ENCODE measurements at places on chromosomes 2 and 18.

DNA sequence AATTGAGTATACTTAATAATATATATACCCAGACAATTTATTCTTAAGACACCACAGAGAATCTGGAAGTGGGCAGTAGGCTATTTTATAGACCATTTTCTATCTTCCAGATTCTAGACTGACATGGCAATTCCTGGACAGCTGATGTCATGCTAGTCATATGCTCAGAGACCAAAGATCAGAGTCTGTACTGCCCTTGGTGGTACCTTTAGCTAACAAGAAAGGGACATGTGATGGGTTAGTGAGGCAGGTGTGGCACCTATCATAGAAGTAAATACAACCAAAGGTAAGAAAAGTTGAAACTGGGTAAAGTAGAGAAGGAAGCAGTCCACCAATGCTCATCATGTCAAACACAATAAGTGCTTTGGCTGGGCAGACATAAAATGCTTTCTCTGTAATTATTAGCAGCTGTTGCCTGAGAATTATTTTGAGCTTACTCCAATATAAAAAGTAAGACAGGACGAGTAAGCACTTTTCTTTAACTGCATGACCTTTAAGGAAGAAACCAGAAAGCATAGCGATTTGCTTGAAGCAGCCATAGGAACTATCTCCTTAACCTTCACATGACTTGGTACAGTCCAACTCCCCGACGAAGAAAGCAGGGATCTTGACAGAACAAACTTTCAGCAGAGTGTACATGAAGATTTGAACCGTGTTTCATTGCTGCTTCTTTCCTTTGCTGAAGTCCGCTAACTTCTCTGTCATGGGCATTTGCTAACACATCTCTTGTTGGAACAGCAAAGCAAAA is 47.1 kb downstream of the SLC40A1 start:
- DNase-seq, result no peak

GRCh38 chr2:232029346-232029745 is 67.8 kb downstream of the DIS3L2 start:
- no peak for DNase-seq

DNA sequence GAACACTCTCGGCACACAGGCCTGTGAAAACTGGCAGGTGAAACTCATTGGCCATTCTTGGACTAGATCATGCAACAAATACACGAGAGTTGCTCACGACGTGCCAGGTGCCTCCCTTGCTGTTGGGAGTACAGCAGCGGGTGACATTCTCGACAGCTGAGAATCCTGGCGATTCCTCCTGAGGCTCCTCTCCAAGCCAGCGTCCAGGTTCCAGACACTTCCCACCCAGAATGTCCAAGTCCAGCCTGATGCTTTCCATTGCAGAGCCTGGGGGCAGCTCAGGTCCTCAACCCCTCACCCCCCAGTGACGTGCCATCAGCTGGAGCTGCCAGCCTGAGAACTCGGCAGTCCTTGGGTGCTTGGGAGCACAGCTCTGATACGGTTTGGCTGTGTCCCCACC is 124.2 kb downstream of the PXDN start:
- no peak for DNase-seq

- no peak for DNase-seq
Measured at GRCh38 chr2:168519534-168520308, 63.6 kb downstream of the CERS6 start.

DNA sequence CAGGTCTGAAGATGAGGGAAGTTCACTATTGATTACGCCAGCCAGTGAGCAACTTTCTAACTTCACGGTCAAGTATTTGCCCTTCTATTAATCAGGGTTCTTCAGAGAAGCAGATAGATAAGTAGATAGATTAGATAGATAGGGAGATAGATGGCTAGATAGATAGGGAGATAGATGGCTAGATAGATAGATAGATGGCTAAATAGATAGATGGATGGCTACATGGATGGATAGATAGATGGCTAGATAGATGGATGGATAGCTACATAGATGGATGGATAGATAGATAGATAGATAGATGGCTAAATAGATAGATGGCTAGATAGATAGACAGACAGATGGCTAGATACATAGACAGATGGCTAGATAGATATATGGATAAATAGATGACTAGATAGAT is 4.8 kb upstream of the INPP5D start:
- DNase-seq, result no peak

DNA sequence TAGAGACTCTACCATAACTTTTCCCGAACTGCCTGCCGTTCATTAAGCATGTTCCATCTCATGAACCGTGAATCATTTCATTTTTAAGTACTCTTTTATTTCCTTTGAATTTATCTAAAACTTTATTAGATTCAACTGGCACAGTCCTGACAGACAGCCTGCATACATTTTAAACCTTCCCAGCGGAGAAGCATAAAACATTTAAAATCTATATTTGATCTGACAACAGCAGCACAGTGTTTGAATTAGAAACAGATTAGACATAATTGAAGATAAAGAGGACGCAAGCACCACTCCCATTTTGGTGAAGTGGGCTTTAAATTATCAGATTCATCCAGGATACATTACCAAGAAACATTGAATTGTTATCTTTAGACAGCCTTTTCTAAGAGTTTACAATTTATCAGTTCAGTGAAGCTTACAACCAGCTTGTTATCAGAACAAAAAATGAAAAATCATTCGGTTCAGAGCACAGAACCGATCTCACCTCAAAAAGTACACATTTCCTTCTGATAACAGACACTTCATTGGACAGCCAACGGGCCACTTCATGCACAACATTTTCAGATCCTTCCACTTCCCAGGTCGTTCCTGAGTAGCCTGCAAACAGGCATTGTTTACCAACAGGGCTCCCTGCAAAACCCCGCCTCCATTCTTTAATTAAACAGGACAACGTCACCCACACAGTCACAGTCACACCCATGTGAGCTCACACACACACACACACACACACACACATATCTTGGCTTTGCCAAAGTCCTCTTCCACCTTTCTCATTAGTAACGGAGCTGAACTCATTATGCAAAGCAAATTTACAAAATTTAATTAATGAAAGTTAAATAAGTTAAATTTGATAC is 171.2 kb downstream of the SP3 start:
- no peak for DNase-seq

GRCh38 chr2:64336171-64336570 is 117.8 kb upstream of the LGALSL start:
- DNase-seq, result no peak

GRCh38 chr2:38438133-38438882 is 61.2 kb upstream of the ATL2 start:
- DNase-seq, result no peak

DNA sequence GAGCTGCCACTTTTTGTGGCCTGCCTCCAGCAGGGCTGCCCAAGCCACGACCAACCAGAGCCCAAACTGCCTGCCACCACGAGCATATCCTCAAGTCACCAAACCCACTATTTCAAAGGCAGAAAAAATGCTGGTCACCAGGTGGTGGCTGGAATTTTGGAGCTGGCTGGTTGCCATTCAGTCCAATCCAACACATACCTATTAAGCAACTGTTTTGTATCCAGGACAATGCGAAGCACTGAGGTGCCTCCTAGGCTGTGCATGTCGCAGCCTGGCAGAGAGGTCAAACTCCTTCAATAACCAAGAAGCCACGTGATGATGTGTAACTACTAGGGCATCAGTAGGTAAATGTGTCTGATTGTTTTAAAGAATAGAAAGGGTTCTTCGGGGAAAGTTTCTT is 108.3 kb upstream of the PPP1CB start:
- DNase-seq, result no peak

DNA sequence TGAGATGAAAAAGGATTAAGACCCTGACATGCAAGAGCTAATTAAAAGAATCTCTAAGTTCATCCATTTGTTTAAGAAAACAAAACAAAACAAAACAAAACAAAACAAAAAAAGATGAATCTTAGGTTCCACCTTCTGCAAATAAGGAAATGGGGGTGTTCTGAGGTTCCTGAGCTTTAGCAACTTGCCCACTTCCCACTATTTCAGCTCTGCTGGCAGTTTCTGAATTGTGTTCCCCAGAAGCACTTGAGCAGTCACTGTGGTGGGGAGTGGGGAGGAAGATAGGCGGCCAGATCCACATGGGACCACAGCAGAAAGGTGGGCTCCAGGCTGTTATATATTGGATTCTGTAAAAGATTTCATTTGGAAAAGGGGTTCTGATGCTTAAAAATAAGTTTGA is 20.3 kb downstream of the INO80C start:
- DNase-seq, result no peak

DNA sequence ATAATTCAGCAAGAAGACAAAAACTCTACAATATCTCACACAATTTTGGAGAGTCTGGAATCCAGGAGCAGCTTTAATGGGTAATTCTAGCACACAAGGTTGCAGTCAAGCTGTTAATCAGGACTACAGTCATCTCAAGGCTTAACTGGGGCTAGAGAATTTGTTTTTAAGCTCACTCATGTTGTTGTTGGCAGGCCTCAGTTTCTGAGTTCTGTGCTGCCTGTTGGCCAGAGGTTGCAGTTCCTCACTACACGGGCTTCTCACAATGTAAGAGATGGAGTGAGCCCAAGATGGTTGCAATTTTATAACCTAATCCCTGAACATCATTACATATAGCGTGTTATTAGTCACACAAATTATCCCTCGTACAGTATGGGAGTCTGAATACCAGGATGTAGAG is 50.6 kb upstream of the TMEFF2 start:
- DNase-seq, result no peak

GRCh38 chr2:191302459-191303139 is 57.4 kb downstream of the MYO1B start:
- no peak for DNase-seq

GRCh38 chr18:56196495-56197225 is 441.7 kb downstream of the TXNL1 start:
- DNase-seq, result no peak

- DNase-seq, result no peak
Measured at GRCh38 chr2:75949385-75950030, 238.8 kb upstream of the GCFC2 start.

DNA sequence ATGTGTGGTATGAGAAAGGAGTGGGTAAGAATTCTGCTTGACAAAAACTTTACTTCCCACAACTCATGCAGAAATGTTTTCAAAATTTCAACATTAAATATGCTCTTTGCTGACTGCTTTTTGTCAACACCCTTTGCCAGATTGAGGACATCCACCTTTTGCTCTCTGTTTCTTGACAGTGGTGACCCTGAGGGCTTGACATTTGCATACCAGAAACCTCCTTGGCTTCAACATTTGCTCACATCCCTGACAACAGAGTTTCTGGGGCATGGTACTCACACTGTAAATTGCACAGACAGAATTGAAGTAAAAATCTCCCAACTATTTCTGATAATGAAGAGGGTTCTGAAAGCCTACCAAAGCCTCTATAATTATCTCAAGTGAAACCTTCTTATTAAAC is 95.7 kb downstream of the RND3 start:
- no peak for DNase-seq
